Panc1 (cell line): ENCODE measurements at places on chromosomes 11 and 22. TPM values are rescaled to one million over a fixed set of nuclear protein-coding genes. Genes with fewer than 3 reads are reported as not detected.

Gene MIOX
- 0.23 TPM for total RNA-seq

Gene TSPAN32
- not detected for total RNA-seq

Gene CCDC188
- not detected for total RNA-seq

Gene SH3BP1
- 6.8 TPM for total RNA-seq

Gene OR1S1
- not detected for total RNA-seq

Gene OR4D10
- total RNA-seq: not detected

DNA sequence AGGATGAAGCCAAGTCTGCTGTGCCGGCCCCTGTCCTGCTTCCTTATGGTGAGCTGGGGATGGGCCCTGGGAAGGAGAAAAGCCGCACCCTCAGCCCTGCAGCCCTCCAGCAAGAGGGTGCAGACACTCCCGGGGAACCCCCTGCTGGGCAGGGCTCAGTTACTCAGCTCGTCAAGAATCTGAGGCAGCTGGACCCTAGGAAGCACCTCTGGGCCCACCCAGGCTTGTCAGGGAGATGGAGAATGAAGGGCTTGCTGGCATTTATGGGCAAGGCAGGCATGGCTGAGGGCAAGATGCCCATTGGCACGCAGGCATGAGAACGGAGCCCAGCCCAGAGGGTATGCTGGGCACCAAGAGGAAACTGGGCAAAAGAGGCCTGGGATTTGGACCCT, 12.9 kb downstream of the RELT start:
- no peak for DNase-seq

GRCh38 chr22:41526830-41527799, 17.2 kb downstream of the POLR3H start:
- DNase-seq: no peak

GRCh38 chr22:39185601-39186012, 33.1 kb upstream of the CBX7 start:
- no peak for DNase-seq

GRCh38 chr11:22666325-22666687, at the start of gene GAS2:
Gene GAS2 (plus strand): TSS chr11:22666611. CDS start chr11:22674870, 8,259 bp downstream.
- DNase-seq: no peak

DNA sequence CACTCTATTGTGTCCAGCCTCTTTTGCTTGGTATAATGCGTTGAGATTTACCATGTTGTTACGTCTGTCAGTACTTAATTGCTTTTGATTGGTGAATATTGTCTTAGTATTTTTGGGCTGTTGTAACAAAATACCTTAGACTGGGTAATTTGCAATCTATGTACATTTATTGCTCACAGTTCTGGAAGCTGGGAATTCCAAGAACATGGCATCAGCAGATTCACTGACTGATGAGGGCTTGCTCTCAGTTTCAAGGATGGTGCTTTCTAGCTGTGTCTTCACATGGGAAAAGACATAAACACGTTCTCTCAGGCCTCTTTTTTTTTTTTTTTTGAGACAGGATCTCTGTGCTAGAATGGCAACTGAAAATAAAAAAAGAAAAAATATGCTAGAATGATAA, 46.7 kb upstream of the INCENP start:
- DNase-seq: no peak

GRCh38 chr11:108568195-108568858, 25.2 kb downstream of the EXPH5 start:
- no peak for DNase-seq

DNA sequence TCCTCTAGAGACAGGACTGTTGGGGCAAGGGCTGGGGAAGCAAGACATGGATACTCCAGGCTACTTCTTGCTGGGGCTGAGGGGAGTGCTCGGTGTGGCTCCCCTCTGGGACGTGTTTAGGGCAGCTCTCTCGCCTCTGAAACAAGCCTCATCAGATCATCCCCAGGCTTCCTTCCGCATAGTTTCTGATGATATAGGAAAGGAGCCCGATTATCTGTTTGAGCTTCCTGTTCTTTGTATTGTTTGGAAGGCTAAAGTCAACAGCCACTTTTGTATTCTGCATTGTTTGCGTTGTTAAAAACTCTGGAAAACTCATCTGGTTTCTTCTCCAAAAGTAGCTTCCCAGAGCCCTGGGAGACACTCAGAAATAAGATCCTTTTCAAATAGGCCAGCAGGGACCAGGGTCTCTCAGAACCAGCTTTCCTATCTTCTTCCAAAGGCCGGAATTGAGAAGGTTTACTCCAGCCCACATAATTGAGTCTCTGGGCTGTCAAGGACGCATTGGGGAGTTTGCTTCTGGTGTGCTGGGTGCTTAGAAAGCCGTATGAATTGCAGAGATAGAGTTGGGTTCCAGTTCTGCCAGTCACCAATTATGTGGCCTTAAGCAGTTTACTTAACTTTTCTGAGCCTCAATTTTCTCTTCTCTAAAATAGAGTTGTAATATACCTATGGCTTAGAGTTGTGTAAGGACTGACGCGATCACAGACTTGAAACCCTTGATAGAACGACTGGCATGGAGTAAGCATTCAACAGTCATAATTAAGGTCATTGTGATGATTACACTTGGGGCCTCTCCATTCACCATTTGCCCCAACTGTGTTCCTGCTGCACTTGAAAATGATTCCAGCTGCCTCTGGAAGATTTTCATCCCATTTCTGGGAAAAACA, 19.1 kb downstream of the CD44 start:
- DNase-seq: no peak

DNA sequence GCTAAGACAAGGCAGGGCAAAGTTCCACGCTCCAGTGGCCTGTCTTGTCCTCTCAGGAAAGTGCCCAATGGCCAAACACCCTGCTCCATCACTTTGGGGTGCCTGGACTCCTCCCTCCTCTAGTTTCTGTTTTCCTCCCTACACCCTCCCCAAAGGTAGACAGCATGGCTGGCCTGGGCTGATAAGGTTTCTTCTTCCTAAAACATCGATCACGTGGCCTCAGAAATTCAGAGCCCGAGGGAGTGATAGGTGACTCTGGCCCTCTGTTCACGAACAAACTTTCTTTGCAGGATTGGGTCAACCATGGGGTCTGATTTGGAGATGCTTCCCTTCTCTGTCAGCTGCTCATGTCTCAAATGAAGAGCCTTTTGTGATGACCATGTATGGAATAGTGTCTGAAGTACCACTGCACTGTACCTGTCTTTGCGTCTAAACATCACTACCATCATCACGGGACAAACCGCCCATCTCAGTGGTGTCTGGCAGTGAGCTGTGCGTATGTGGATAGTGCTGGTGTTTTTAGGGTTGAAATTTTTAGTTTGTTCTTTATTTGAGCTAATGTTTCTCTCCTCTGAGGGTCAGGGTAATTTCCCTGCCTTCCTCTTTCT, 6.1 kb downstream of the MICAL2 start:
- no peak for DNase-seq

DNA sequence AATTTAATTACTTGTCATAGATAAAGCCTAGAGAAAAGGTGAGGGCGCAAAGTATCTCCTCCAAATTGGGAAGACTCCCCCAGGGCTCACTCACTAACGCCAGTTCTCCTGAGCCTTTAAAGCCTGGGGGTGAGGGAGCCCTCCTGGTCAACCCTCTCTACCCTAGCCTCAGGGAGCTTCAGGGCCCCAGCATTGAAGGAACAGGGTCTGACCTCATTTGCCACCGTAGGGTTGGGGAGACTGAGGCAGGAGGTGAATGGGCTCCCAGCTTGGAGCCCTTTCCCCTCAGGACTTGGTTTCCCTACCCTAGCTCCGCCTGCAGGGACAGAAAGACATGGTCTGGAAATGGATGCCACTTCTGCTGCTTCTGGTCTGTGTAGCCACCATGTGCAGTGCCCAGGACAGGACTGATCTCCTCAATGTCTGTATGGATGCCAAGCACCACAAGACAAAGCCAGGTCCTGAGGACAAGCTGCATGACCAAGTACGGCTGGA, 1.7 kb downstream of the FOLR2 start:
- DNase-seq: no peak

DNA sequence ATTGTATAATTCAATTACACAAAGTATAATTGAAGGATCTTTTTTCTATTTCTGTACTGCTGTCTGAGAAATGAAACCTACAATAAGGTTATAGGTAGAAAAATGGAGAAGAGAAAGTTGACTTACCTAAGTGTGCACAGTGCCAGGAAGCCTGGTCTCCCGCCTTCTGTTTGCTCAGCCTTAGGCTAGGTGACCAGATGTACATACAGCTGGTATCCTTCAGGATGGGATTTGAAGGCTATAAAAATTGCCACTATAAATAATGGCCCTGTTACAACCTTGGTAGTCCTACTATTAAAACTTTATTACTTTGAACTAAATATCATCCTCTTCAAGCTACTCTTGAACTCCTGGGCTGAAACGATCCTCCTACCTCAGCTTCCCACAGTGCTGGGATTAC, 19.7 kb downstream of the OR51E2 start:
- no peak for DNase-seq

DNA sequence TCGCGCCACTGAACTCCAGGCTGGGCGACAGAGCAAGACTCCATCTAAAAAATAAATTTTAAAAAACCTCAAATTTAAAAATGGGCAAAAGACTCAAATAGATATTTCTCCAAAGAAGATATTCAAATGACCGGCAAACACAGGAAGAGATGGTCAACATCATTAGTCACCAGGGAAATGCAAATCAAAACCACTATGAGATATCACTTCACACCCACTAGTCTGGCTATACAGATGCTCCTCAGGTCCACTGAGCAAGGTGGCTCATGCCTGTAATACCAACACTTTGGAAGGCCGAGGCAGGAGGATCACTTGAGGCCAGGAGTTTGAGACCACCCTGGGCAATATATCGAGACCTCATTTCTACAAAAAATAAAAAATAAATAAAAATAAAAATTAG, 43.3 kb upstream of the SLC35C1 start:
- no peak for DNase-seq

DNA sequence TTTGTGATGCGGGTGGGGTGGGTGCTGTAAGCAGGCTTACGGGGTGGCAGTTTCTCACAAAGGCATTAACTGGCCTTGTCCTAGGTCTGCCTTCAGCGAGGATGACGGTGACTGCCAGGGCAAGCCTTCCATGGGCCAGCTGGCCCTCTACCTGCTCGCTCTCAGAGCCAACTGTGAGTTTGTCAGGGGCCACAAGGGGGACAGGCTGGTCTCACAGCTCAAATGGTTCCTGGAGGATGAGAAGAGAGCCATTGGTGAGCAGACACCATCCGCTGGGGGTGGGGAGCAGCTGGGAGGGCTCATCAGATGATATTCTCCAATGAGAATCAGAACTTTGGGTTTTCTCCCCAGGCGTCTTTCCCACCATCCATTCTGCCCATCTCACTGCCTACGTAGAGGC, 5.8 kb downstream of the TCN2 start:
- DNase-seq: no peak

DNA sequence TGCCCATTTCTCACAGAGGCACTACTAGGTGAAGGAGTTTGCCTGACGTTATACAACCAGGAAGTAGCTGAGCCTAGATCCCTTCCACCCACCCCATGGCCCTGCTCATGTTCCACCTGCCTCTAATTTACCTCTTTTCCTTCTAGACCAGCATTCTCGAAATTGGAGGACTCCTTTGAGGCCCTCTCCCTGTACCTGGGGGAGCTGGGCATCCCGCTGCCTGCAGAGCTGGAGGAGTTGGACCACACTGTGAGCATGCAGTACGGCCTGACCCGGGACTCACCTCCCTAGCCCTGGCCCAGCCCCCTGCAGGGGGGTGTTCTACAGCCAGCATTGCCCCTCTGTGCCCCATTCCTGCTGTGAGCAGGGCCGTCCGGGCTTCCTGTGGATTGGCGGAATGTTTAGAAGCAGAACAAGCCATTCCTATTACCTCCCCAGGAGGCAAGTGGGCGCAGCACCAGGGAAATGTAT, 14.1 kb downstream of the PIK3IP1 start:
- DNase-seq: no peak
